Panc1 (cell line): ENCODE measurements at places on chromosomes 16 and 17. TPM values are rescaled to one million over a fixed set of nuclear protein-coding genes. Genes with fewer than 3 reads are reported as not detected.
A peak's percentile ranks its signal among the peaks of the same experiment; 100 is the strongest.

DNA sequence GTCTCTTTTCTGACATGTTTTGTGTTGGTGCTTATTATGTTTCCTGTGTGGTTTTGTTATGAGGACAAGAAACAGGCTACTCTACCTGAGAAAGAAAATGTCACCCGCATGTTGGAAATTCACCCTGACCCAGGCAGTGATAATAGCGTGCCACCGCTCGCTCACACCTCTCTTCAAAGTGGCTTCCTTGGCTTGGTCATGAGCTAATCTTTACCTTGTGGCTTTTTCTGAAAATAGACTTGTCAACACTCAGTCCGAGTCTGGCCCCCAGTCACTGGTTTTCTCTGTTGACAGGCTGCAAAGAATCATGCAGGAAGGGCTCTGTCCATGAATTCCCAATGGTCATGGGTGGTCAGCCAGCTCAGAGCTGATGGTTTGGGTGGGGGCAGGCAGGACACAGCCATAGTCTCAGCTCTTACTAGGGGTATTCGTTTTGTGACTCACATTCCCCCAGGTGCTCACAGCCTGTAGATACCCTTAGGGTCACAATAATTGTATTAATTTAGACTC lies 121.3 kb upstream of the CACNG5 start:
- no peak for DNase-seq
- no peak overlapping the region for H3K4me3 ChIP-seq
- H3K27me3 ChIP-seq = no peaks in the 10 kb centered on the region
- no peak overlapping the region for H3K27ac ChIP-seq
- no peaks in the 10 kb centered on the region for H3K36me3 ChIP-seq

DNA sequence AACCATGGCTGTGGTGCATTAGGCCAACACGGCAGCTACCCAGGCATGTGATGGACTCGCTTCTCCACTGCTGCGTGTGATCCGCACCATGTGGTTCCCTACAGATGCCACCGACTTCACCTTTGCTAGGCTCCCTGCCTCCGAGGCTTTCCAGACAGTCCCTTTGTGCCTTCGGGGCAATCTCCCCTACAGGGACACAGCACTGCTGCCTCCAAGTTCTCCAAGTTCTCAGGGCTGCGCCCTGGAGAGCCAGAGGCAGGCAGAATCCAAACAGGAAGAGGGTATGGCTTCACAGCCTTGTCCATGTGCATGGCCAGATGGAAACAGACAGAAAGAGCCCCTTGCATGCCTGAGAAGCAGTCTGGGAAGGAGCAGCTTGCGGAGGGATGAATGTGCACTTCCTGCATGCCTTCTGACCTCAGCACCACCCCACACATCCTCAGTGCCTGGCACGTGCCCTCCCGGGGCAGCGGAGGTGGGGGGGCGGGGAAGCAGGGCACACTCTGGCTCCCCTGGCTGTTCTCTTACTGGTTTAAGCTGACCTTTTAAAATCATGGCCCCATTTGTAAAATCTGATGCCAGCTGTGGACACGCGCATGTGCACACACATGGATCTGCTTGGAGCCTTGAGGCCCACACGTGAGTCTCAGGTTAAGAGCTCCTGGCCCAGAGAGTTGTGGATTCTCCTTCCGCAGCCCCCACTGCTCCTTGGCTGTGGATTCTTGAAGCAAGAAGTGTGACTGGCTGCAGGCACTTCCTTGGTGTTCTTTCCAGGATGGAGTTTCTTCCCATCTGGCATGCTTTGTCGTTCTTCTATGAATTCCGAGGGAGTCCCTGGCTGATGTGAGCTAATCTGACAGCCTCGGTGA lies 55.3 kb upstream of the MTSS2 start:
- no peak overlapping the region for H3K27ac ChIP-seq
- no peak overlapping the region for H3K4me3 ChIP-seq
- H3K27me3 ChIP-seq = no peaks in the 10 kb centered on the region
- no peaks in the 10 kb centered on the region for H3K36me3 ChIP-seq
- DNase-seq = no peak
- H3K4me1 ChIP-seq = peaks cover 8% of the 10 kb centered on the region

GRCh38 chr17:55726440-55726839 lies 3.8 kb upstream of the TMEM100 start:
- no peaks in the 10 kb centered on the region for H3K36me3 ChIP-seq
- no peak overlapping the region for H3K4me3 ChIP-seq
- H3K4me1 ChIP-seq = 0 out of 2 replicates have a peak, but pooled peaks cover 5% of the 10 kb centered on the region

- H3K36me3 ChIP-seq = no peaks in the 10 kb centered on the region
- no peaks in the 10 kb centered on the region for H3K27me3 ChIP-seq
- no peaks in the 10 kb centered on the region for H3K4me1 ChIP-seq
- DNase-seq = no peak
- no peak overlapping the region for H3K27ac ChIP-seq
- H3K4me3 ChIP-seq = no peak overlapping the region
Measured at GRCh38 chr16:47236716-47237115, 93.0 kb upstream of the NETO2 start.

- DNase-seq = no peak
- H3K4me1 ChIP-seq = peaks cover 70% of the 10 kb centered on the region
- H3K4me3 ChIP-seq = no peak overlapping the region
- peak overlapping the region; percentile 68 for H3K27ac ChIP-seq
Measured at GRCh38 chr17:63436523-63437110, 9.5 kb downstream of the CYB561 start.

GRCh38 chr17:39636927-39637736 lies at the start of gene STARD3:
Gene STARD3, plus strand, starts transcription at chr17:39637144. Its CDS starts 16,388 bp downstream, at chr17:39653532.
- no peaks in the 10 kb centered on the region for H3K27me3 ChIP-seq
- H3K4me3 ChIP-seq = peak within 1 kb of the TSS; percentile 83
- peaks cover 52% of the 10 kb centered on the region for H3K4me1 ChIP-seq
- peak within 1 kb of the TSS; percentile 91 for H3K27ac ChIP-seq
- no peak for DNase-seq

DNA sequence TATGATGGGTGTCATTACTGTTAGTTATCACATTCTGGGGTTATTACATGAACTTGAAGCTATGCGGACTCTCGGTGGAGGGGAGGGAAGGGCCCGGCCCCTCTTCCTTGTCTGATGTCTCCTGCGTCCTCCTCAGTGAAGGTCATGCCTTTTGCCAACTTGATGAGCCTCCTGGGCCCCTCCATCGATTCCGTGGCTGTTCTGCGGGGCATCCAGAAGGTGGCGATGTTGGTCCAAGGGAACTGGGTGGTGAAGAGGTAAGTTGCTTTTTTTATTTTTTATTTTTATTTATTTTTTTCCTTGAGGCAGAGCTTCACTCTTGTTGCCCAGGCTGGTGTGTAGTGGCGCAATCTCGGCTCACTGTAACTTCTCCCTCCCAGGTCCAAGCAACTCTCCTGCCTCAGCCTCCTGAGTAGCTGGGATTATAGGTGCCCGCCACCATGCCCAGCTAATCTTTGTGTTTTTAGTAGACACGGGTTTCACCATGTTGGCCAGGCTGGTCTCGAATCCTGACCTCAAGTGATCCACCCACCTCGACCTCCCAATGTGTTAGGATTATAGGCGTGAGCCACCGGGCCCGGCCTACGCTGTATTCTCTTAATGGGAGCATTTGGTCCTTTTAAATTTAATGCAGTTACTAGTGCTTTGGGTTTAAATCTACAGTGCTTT lies 21.6 kb downstream of the POLR3E start:
- H3K27me3 ChIP-seq = no peaks in the 10 kb centered on the region
- DNase-seq = no peak
- H3K27ac ChIP-seq = no peak overlapping the region
- no peak overlapping the region for H3K4me3 ChIP-seq

DNA sequence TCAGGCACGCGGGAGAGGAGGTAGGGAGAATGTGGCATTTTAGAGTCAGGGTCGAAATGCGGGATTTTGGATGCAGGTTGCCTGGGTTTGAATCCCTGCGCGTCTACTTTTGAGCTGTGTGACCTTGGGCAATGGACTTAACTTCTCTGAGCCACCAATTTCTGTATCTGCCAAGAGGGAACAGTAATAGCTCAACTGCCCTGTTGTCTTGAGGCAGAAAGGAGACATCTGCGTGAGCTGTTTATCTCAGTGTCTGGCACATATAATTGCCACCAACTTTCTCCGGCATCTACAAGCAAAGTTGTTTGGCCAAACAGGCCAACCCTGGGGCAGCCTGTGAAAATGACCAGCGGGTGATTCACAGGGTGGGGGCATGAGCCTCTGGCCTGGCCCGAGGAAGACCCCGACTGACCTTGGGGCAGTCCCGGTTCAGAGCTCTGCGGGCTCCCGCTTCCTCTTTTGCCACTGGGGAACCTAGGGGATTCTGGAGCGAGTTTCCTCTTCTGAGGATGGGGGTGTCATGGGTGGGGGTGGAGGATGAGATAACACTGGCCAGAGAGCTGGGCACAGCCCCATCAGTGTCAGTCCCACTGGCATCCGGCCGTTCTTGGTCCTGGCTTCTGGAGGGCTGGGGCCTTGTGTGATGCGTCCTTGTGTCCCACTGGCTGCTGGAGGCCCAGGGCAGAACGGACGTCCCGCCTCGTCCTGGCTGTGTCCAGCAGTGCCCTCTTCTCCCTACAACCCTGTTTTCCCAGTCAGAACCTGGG lies 1.3 kb downstream of the SNN start:
- peaks cover 6% of the 10 kb centered on the region for H3K4me1 ChIP-seq
- DNase-seq = no peak
- no peaks in the 10 kb centered on the region; the same call in 1 of the 2 replicates for H3K36me3 ChIP-seq
- H3K27me3 ChIP-seq = no peaks in the 10 kb centered on the region
- peak overlapping the region; percentile 62 for H3K4me3 ChIP-seq

DNA sequence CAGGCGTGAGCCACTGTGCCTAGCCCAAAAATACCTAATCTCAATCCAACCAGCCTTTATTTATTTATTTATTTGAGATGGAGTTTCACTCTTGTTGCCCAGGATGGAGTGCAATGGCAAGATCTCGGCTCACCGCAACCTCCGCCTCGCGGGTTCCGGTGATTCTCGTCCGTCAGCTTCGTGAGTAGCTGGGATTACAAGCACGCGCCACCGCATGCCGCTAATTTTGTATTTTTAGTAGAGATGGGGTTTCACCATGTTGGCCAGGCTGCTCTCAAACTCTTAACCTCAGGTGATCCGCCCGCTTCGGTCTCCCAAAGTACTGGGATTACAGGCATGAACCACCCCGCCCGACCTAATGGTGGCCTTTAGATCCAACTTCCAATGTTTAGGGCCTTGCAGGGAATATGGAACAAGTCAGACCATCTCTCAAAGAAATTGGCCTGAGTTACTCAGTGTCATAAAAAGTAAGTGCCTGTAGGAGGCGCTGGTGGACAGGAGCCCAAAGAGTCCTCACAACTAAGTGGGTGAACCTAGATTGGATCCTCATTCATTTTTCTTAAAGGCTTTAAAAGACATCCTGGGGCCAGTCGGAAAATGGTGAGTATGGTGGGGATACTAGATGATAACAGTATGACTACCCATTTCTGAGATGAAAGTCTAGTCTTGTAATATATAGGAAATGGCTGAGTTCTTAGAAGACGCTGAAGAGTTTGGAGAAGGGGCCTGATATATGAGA lies 4.6 kb downstream of the ZSCAN10 start:
- no peak overlapping the region for H3K27ac ChIP-seq
- no peaks in the 10 kb centered on the region for H3K36me3 ChIP-seq
- peaks cover 2% of the 10 kb centered on the region; the same call in 1 of the 2 replicates for H3K4me1 ChIP-seq
- H3K4me3 ChIP-seq = no peak overlapping the region
- DNase-seq = no peak

GRCh38 chr16:23317266-23317661 lies 15.2 kb downstream of the SCNN1B start:
- no peaks in the 10 kb centered on the region for H3K27me3 ChIP-seq
- peaks cover 29% of the 10 kb centered on the region for H3K4me1 ChIP-seq
- no peak for DNase-seq
- peak overlapping the region; percentile 30; the same call in 1 of the 2 replicates for H3K27ac ChIP-seq

GRCh38 chr16:55411231-55411630 lies 67.8 kb upstream of the MMP2 start:
- H3K4me3 ChIP-seq = no peak overlapping the region
- H3K27me3 ChIP-seq = peaks cover 2% of the 10 kb centered on the region
- H3K27ac ChIP-seq = no peak overlapping the region
- H3K36me3 ChIP-seq = no peaks in the 10 kb centered on the region
- H3K4me1 ChIP-seq = no peaks in the 10 kb centered on the region

- H3K27ac ChIP-seq = no peak overlapping the region
- no peaks in the 10 kb centered on the region for H3K36me3 ChIP-seq
- no peaks in the 10 kb centered on the region for H3K4me1 ChIP-seq
- no peak overlapping the region for H3K4me3 ChIP-seq
- H3K27me3 ChIP-seq = no peaks in the 10 kb centered on the region
Measured at GRCh38 chr17:80940171-80941123, 51.2 kb upstream of the CHMP6 start.

DNA sequence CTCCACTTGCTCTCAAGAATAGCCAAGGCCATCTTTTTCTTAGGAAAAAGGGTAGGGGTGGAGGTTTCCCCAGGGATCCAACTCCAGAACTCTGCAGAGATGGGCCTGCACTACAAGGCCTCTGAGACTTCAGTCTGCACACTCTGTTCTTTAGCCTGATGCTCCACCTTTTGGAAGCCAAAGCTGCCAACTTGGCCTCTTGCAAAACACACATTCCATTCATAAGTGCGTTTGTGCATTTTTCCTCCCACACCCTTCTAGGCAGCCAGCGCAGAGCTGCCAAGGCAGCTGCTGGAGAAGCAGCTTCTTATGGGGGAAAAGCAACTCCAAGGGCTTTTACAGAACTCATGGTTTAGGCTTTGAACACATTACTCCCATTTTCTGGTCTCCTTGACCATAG lies 45.3 kb downstream of the REXO5 start:
- H3K27ac ChIP-seq = peak overlapping the region; percentile 64
- peaks cover 23% of the 10 kb centered on the region for H3K4me1 ChIP-seq
- peaks cover 4% of the 10 kb centered on the region for H3K36me3 ChIP-seq
- no peaks in the 10 kb centered on the region for H3K27me3 ChIP-seq

DNA sequence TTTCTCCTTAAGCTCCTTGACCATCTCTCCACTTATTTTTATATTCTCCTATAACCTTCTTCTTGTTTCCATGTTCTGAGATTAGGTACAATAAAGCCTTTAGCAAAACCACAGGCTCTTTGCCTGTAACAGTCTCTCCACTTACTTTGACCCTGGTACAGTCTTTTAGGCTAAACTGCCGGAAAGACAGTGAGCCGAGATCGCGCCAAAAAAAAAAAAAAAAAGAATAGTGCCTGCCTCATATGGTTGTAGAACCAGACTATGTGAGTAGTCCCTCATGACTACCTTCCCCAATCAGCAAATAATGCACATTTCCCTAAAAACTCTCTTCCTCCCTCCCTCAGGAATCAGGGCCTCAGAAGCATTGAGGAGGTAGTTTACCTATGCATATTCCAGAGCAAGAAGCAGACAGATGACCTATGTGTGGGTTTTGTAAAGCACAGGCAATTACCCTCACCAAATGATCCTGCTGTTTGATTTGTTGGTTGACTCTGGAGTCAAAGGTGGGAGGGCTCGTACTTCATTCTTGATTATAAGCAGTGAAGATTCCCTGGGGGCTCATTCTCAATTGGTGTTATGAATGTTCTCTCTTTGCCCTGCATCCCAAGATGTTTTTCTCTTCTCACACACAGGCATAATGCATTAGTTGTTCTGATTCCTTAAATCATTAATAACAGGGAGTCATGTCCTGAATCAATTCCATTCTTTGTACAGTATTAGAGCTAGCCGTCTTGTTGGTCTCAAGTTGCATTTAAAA lies 8.9 kb upstream of the NME1 start:
- H3K27me3 ChIP-seq = no peaks in the 10 kb centered on the region
- no peak overlapping the region for H3K27ac ChIP-seq
- H3K4me3 ChIP-seq = no peak overlapping the region
- H3K4me1 ChIP-seq = no peaks in the 10 kb centered on the region

Gene HOXB3
- total RNA-seq = 127 TPM

Gene ITGB4
- 100 TPM for total RNA-seq

Gene CTRB2
- 5.0 TPM for total RNA-seq

Gene MT1G
- 2.2 TPM for total RNA-seq

Gene CMTM3
- 45.8 TPM for total RNA-seq

Gene NEUROD2
- not detected for total RNA-seq

Gene HP
- total RNA-seq = 7.0 TPM

Gene RNF227
- total RNA-seq = 2.6 TPM

Gene C16orf89
- total RNA-seq = not detected

Gene CACNG5
- 0.21 TPM for total RNA-seq

Gene KRTAP9-4
- not detected for total RNA-seq

Gene NGFR
- 1.6 TPM for total RNA-seq
